D721Med (cell line): ENCODE measurements at places on chromosomes 11 and 22.

DNA sequence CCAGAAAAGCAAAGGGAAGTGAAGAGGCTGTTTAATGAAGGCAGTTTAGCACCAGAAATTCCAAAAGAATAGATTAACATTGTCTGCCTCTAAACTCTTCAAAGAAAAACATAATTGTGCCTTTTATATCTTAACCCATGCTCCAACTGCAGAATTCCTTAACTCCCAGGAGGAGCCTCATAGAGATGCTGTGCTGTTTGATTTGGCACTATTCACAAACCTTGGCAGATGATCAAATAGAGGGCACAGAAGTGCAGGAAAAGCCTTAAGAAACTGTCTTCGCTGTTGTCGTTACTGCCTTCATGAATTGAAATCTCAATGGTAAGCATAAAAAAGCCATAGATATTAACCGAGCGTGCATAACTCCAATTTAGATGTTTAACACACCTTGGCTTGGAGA, 124.1 kb upstream of the MPPED2 start:
- no peak for DNase-seq

DNA sequence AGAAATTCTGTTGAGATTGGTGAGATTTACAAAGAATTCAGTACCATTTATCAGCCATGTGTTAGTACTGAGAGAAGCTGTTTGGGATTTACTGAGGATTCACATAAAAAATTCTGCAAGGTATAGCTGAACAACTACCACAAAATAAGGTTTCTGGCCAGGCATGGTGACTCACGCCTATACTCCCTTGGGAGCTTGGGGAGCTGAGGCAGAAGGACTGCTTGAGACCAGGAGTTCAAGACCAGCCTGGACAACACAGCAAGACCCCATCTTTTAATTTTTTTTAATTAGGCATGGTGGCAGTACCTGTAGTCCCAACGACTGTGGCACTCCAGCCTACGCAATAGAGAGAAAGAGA, 86.7 kb downstream of the SIK3 start:
- no peak for DNase-seq

- DNase-seq, result no peak
These were observed 241.6 kb downstream of the ST3GAL4 start for GRCh38 chr11:126597041-126597440.

DNA sequence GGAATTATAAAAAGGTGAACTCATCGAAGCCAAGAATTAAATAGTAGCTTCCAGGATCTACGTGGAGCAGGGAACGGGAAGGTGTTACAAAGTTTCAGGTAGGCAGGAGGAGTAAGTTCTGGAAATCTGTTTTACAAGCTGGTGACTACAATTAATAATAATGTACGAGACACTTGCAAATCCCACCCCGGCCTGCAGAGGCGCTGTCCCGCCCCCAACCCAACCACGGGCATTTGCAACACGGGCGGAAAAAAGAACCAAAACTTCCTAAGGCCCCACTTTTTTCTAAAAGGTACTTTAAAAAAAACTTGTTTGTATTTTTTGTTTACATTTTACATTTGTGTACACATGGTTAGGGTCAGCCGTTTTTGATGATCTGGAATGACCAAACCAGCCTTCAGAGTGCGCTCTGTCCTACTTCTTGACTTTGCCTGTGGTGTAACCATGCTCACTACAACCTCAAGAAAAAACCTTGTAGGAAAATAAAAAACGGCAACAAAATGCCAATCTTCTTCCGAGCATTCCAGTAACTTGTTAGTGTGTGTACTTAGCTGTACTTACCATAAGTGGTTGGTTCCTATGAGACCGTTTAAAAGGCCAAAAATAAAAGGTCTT, 449.6 kb upstream of the B3GAT1 start:
- no peak for DNase-seq

DNA sequence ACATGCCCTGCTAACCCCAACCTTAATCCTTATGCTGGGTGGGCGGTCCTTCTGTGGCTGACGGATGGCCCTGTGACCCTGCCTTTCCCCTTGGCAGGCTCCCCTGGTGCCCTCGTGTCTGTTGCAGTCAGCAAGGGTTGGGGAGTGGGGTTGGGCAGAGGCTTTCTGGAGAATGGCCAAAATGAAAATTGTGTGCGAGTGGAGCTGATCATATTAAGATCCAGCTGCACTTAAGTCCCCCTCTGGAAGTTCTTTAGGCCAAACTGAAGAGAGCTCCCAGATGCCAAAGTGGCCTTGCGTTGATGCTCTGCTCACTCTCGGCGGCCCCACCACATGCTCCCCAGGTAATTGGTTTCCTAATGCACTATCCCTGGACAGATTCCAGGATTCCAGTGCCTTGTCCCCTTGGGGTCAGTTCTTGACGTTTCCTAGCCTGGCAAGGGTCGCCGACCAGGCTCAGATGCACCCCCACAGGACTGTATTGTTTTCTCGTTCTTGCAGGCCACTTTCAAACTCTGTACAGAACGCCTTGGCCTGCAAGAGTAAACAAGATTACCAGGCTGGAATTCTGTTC, 16.4 kb upstream of the C11orf96 start:
- no peak for DNase-seq
